Choroid plexus epithelial cell (primary cell): ENCODE measurements at places on chromosomes 5 and 9.

DNA sequence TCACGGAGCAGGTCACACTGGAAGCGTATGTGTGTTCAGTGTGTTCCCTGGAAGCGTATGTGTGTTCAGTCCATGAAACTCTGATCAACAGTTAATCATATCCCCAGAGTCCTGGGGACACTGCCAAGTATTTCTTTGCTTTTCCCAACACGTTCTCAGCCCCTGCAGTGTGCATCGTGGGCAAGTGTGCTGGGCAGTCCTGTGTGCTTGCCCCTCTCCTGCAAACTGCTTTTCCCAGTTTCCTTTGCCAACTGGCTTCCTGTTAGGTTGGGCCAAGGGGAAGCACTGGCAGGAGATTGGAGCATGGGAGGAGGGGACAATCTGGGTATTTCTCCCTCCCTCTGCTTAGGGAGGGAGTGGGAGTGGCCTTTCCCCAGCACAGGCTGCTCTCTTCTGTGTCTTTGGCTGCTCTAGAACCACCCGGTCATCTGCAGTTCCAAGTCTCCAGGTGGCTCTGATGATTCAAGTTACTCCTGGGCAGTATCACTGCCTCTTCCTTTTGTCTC lies 36.8 kb upstream of the NEK6 start:
- DNase-seq: peak; percentile 41

- peak; percentile 75 for DNase-seq
Measured at GRCh38 chr5:98872674-98873073, 56.1 kb downstream of the CHD1 start.

DNA sequence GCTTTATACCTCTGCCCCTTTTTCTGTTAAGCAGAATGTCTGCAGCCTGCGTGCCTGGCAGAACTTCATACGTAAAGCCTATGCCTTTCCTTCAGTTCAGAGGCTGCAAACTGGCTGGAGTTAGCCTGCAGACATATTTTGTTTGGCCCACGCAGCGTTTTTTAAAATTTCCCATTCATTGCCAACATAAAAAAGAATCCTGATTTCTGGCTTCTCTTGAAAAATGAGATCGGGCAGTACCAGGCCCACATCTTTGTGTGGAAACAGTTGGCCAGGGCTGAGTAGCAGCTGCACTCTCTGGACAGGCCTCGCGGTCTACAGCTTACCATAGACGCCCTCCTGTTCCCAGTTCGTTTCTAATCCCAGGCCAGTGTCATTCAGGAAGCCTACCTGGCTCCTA lies 104.4 kb downstream of the SMARCA2 start:
- DNase-seq: no peak

DNA sequence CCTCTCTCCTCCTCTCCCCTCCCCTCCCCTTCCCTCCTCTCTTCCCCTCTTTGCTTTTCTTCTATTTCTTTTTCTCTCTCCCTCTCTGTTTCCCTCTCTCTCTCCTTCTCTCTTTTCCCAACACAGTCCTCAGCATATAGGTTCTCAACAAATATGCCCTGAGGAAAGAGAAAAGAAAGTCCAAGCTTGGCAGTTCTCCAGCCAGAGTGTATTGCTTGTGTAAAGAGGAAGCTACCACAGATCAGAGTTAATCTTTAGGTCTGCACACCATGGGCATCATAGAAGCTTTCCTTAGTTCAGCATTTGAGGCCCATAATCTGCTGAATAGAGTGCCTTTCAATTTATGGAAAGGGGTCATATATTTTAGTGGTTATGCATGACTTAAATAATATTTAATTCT lies 382.8 kb upstream of the WWC1 start:
- DNase-seq: peak; percentile 8

GRCh38 chr9:68714416-68715180 lies 9.6 kb downstream of the PIP5K1B start:
- DNase-seq: no peak

DNA sequence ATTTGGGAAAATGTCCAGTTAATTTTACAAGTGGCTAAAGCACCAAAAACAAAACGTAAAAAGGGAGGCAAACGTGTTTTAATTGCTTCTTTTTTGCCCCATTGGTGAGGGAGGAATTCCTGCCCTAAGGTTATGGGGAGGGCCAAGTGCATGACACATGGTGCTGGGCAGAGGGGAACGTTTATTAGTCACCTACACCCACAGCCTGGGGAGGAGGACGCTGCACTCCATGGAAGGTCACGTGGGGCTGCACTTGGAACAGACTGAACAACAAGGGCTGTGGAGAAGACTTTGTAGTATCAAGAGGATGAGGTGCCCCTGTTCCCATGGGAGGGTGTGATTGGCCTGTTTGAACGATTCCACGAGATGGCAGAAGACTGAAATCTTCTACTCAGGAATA lies 13.7 kb upstream of the ADAMTS16 start:
- no peak for DNase-seq

- no peak for DNase-seq
Measured at GRCh38 chr9:126452106-126452505, 125.5 kb downstream of the MVB12B start.

DNA sequence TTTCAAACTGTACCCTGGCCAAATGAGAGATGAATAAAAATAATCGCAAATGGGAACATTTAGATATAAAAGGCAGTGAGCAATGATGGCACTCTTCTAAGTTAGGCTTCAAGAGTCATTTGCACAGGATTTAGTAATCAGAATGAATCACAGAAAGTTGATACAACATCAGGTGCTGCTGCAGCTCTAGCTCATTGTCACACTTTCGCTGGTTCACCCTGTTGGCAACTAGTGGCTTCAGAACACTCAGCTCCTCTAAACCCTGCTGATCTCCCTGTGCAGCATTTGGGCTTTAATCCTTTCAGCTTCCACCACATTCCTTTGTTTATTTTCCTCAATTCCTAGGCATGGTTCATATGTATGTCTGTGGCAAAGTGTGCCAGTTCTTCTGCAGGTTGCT lies 2071.2 kb upstream of the CDH6 start:
- no peak for DNase-seq

DNA sequence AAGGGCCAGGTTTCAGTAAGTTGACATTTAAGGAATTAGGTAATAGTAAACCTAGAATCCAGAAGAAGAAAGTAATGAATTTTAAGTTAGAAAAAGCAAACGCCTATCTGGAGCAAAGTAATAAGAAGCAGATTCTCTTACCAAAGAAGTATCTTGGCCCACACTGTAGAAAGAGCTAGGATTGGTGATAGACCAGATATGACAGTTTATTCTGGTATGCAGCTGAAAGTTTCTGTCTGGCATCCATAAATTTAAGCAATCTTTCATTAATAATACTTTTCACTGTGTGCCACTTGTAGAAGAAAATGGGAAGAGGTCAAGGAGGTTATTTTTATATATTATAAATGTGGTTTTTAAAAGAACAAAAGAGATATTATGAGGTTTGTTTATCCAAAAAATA lies 3.0 kb downstream of the RECK start:
- DNase-seq: peak; percentile 64

- no peak for DNase-seq
Measured at GRCh38 chr9:110140276-110140675, 67.7 kb downstream of the C9orf152 start.

DNA sequence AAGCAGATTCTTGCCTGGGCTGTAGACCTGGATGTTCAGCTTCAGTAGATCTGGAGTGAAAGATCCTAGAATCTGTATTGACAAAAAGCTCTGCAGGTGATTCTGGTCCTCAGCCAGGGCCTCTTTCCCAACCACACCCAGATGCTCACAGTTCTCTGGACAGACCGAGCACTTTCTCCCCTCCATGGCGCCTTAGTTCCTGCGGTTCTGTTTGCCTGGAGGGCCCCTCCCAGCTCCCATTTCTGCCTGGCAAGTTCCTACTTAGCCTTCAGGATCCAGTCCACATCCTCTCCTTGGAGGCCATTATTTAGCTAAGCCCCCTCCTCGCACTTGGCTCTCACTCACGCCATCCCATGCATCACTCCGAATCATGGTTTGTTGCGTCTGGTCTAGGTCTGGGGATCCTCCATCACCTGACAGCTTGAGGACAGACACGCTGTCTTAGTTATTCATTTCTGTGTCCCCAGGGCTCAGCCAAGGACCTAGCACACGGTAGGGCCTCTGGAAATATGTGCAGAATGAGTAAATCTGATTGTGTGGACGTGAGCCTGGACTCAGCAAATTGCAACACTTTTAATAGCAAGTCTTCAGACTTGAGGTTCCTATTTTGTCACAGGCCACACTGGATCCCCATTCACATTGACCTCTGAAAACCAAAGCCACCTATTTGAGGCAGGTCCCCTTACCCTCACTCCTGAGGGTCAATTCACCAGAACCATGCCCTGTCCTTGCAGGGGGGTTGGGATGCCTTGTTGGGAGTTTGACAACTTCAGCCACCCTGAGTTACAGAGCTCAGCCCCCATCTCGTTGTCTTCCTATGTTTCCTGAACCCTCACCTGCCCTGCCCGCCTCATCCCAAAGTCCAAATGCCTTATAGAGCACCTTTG lies 50.7 kb downstream of the COL15A1 start:
- no peak for DNase-seq

GRCh38 chr5:124220418-124220817 lies 526.0 kb downstream of the ZNF608 start:
- no peak for DNase-seq

DNA sequence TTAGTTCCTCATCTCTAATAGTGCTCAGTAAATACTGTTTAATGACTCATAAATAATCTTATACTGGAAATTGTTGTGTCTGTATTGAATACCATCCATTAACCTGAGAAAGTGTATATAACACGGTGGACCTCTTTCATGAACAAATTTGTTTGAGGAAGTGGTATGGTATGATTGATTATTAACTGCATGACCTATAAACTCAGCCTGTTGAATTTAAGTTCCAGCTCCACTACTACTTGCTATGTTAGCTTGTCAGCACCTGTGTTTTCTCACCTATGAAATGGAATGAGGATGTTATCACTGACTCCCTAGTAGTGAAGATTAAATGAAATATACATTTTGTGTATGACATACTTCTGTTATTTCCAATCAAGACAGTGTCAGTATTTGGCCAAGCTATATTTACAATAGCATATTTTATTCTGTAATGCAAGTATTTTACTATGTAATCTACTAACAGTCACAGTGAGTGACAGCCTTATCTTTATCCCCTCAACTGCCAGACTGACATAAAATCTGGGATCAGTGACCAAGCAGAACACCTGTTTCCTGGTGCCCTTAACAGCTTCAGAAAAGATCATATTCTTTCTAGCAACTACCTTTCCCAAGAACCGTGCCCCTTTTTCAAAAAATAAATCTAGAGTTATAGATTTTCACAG lies 77.3 kb upstream of the ITGA1 start:
- DNase-seq: no peak

DNA sequence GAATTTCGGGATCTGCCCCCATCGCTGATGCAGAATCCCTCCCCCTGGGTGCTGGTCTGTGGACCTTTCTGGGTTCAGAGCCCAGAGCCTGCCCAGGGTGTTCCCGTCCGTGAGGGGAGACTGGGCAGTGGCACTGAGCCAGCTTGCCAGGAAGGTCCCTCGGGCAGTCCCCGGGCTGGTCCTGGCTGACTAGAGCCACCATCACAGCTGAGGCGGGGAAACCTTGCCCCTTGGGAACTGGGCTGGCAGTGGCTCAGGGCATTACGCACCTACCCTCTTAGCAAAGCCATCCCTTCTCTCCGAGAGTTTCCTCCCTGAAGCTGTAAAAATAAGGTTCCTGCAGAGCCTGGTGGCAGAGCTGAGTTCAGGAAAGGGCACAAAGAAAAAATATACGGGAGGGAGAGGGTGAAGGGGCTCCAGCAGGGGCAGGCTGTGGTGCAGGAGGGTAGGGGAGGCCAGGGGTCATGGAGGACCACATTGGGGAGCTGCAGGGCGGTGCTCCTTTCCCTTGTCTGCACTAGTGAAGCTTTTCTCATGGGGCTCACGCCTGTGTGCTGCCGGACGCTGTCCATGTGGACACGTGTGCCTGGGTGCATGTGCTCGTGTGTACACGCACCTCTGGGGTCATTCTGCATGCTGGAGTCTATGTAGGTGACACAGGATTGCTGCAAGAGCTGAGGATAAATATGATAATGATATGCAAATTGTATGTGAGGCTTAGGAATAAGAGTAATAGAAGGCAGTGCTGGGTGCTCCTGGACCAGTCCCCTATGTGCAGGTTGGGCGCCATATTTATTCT lies 118.9 kb downstream of the LHX2 start:
- DNase-seq: no peak

DNA sequence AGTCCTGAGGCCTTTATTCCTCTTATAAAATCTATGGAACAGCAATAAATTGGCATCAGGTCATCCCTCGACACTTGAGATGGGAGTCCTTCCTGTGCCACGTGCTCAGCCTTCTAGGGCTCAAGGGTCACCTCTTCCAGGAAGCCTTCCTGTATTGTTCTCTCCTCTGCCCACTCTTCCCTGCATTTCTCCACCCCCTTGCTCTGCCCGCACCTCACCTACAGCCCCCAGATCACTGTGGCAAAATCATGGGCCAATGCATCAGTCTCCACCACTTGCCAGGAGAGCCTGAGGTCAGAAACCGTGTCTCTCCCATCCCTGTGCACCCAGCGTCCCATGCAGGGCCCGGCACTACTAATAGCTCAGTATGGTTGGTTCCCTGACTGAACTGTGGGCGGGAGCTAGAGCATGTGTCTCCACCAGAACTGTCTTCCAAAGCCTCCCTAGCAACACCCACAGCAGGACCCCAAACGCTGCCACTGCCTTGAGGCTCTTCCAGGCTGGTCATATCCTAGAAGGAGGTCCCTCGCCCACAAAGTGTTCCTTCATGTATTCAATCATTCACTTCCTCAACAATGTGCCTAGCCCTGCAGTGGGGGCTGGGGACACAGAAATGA lies 13.5 kb downstream of the DUSP1 start:
- DNase-seq: no peak

DNA sequence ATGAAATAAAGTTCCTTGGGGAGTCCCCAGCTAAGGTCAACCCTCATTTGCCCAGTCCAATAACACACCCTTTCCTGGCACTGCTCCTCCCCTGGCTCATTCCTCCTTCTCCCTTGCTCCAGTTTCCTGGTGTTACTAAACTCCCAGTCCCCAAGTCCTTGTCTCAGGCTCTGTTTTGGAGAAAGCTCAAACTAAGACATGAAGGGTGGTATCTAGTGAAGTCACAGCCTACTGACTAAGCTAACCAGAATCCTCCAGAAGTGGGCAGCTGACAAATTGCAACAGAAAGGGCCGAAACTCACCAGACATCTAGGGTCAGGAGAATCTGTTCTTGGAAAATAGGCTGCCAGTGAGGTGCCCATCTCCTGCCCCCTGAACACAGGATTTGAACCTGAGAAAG lies 118.7 kb upstream of the NEK6 start:
- DNase-seq: peak; percentile 74

GRCh38 chr5:177382423-177383029 lies 1.7 kb upstream of the SLC34A1 start:
- DNase-seq: peak; percentile 56

- no peak for DNase-seq
Measured at GRCh38 chr9:136537896-136538598, 7.8 kb downstream of the NOTCH1 start.

DNA sequence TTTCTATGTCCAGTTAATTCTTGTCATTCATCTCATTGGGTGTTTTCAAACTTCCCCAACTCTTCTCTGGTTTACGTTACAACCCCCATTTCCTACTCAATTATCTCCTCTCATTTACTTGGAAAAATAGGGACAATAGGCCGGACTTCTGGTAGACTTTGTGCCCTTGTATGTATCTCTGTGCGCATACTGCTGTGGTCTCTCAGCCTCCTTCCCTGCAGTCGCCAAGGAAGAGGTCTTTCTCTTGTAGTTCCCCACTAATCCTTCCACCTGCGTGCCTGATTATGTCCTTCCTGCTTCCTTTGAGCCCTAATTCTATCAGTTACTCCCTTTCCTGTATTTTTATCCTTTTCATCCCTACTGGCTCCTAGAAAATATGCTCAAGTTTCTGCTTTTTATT lies 176.3 kb downstream of the GDNF start:
- no peak for DNase-seq

- no peak for DNase-seq
Measured at GRCh38 chr9:11340654-11341053, 727.9 kb upstream of the PTPRD start.
